ENCODE measurements at places on chromosomes 4 and X.

DNA sequence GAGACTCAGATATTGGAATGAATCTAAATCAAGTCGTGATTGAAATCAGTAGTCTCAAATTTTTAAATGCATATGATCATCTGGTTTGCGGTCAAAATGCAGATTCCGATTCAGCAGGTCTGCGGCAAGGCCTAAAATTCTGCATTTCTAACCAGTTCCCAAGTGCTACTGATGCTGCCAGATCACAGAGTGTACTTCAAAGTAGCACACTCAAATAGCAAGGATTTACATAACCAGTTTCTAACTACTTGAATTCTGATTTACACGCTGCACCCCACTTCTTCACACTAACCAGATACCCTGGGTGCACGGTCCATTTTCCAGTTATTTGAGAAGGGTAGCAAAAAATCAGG, 752 bp downstream of the MBTPS2 start:
- peak; percentile 2 for DNase-seq

- no peak for DNase-seq
These were observed 277.5 kb downstream of the FBXW7 start for GRCh38 chr4:152258391-152258790.

DNA sequence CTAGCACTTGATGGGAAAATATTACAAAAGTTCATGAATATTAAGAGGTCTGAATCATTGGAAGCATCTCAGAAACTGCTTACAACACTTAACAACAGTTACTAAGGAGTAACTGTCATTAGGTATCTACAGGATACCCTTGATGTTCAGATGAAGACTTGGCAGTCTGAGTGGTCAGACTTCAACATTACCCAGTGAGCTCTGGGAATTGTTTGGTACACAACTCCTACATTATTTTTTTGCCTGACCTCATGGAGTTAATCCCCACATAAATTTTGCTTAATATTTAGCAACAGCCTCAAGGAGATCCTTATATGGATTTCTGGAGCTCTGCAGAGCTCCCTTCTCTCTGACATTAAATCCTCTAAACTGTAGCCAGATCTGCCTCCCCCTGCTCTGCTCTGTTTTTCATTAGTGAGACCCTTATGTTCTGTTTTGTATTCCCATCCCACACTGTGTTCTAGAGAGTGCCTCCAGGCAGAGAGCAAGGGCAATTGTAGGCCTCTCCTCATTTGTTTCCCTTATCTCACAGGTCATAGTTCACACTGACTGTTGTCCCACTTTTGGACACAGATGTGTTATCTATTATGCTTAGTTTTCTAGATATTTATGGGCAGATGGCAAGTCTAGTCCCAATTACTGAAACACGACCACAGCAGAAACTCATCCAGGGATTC, 368.8 kb downstream of the GASK1B start:
- no peak for DNase-seq

DNA sequence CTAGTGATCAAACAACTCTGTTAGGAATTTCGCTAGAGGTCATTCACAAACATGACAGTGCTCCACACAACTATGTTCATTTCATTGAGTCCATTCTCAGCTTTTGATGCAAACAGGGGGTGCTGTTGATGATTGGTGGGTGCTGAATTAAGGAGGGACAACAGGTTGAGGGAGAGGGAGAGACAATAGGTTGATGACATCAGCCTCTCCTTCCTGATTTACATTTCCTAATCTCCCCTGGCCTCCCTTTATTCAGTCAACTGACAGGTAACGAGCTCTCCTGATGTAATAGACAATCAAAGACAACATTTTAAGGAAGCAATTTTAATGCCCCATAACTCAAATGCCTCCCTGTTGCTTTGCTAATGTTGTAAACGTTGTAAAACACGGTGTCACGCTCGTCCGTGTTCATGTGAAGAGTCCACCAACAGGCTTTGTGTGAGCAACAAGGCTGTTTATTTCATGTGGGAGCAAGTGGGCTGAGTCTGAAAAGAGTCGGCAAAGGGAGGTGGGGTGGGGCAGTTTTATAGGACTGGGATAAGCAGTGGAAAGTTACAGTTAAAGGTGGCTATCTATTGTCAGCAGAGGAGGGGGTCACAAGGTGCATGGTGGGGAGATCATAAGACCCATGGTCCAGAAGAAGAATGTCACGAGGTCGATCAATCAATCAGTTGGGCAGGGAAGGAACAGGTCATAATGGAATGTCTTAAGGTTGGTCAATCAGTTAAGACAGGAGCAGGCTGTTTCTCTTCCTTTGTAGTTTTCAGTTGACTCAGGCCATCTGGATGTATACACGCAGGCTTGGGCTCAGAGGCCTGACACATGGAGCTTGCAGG, 4.8 kb upstream of the GAR1 start:
- DNase-seq = no peak

- DNase-seq = no peak
These were observed 80.0 kb downstream of the ARSJ start for GRCh38 chr4:113899271-113900070.

- DNase-seq = no peak
These were observed 10.9 kb downstream of the MTMR1 start for GRCh38 chrX:150704030-150704613.

GRCh38 chr4:97396097-97396496, 747.2 kb downstream of the STPG2 start:
- DNase-seq = no peak

DNA sequence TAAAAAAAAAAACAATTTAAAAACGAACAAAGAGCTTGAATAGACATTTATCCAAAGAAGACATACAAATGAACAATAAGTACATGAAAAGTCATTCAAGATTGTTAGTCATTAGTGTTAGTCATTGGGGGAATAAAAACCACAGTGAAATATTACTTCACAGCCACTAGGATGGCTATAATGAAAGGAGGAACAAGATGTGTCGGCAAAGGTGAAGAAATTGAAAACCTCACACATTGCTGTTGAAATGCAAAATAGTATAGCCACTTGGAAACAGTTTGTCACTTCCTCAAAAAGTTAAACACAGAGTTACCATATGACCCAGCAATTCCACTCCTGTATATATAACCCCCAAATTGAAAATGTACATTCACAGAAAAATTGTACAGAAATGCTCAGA, 45.2 kb upstream of the SLC39A8 start:
- DNase-seq = peak; percentile 94

DNA sequence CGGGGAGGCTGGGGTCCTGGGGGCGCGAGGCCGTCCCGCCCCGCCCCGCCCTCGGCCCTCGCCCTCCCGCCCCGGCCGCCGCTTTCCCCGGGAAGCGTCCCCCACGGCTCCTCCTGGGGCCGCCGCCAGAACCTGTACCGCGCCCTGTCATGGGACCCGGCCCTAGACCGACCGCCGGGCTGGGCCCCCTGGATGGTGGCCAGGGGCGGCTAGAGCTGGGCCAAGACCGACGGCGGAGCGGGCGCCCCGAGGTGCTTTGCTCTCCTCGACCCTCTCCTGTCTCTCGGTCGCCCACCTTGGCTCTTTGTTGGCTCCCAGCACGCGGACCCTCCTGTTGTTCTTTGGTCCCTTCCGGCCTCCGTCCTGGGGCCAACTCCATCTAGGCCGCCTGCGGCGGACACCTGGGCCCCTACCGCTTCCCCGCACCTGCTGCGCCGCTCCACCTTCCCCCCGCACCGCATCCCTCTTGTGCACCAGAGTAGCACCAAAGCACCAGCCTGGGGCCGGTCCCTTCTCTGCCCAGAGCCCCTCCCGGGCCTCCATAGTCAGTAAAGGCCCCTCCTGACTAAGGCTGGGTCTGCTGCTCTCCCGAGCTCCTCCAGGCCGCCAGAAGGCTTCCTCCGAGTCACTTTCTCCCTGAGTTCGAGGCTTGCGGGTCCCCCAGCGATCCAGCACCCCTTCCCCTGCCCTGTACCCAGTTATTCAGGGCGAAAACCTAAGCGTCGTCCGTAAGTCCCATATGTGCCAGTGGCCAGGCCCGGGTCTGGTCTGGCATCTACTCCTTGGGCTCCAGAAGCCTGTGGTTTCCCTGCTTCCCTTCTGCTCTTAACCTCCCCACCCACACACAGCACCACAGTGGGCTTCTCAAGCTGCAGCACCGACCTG, 587 bp downstream of the TACC3 start:
- DNase-seq = no peak

DNA sequence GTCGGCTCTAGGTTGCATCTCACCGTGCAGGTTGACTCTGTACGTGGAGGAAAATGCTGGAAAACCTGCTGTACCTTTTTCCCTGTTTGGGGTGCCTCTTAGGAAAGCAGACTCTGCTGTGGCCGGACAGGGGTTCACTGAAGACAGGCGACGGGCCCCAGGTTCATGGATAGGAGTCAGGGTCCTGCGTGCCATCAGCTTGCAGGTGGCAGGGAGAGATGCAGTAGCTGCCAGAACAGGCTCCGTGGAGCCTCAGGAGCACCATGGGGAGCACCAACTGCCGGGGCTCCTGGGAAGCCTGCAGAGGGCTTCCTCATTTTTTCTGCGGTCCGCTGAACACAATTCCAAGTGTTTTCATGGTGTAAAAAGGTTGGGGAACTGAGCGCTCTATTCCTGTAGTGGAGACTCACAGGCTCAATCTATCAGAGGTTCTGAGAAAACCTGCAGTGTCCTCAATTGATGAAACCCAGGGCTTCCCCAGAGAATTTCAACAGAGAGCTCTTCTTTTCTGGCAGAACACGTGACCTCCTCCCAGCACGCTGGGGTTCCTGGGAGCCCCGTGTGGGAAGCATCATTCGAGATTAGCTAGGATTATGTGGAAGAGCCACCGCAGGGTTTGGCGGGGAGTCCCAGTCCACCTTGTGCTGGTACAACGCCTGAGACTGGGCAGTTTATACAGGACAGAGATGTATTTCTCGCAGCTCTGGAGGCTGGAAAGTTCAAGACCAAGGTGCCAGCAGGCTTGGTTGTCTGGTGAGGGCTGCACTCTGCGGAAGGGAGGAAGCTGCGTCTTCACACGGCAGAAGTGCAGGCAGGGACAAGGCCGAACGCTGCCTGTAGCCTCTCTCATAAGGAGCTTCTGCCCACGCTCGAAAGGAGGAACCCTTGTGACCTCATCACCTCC, 1.6 kb downstream of the HTRA3 start:
- DNase-seq = no peak

- DNase-seq = no peak
These were observed 46.8 kb upstream of the RADX start for GRCh38 chrX:106564986-106565385.

DNA sequence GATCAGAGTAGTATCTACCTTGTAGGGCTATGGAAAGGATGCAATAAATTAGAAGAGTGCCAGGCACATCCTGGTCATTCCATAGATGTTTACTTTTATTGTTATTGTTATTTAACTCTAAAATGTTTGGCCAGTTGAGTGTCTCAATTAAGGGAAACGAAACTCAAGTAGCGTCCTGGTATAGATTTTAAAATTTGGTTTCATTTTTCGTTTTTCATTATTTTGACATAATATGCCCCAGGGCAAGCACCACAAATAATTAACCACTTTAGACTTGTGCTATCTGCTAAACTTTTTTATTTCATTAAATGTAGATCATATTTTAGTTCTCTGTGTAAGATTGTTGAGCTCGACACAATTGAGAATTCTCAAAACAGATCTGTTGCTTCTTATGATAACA, 179.7 kb upstream of the PRPS2 start:
- DNase-seq = no peak

GRCh38 chrX:15293451-15293850, 22.0 kb downstream of the ASB11 start:
- peak; percentile 0 for DNase-seq

DNA sequence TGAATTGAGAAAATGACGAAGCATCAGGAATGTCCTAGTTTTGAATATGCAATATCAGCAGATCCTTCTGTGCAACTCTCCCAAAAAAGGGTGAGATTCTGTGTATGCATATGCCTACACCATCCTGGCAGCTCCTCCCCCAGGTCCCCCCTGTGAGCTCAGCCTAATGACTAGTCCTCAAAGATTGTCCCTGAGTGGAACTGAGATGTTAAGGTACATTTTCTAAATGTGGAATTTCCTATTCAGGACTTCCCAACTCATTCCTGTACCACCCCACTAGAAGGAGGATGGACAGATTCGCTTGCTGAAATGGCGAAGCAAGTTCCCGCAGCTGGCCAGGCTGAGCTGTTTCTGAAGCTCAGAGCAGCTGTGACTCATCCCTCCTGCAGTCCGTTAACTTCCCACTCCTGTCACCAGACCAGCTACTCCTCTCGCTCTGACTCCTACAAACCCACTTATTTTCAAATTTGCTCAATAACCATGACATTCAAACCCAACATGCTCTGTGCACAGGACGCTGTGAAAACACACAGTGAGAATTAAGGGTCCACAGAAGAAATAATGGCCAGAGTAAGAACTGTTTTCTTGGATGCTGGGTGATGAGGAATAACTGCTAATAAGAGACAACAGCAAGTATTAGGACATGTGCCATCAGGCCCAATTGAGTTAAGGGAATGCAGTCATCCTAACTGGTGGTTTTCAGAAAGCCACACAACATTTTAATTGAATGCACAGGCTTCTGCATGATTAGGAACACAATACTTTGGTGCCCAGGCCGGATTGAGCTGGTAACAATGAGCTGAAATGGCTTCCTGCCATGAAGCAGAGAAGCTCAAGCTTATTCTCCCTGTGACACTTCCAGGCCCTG, 40.0 kb upstream of the IRF2 start:
- peak; percentile 89 for DNase-seq

DNA sequence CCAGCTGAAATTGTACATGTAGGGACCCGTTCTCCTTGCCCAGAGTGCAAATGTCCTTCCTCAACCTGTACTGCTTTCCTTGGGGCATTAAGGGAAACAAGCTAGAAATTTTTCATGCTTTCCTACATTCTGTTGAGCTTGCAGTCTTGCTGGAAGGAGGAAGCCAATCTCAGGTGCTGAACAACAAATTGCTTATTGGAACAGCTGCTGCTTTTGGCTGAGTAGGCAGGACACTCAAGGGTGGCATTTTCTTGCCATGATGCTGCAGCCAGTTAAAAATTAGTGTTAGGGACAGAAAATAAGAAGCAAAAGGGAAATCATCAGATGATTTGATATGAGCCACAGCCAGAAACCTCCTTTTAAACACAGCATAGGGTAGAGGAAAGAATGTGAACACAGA, 223.7 kb downstream of the QDPR start:
- no peak for DNase-seq
